Fibroblast of skin of scalp (primary cell): ENCODE measurements at places on chromosomes 12 and 14.

- DNase-seq = no peak
Observed at GRCh38 chr14:64878837-64879634, 671 bp downstream of the SPTB start.

- DNase-seq = peak; percentile 23
Observed at GRCh38 chr14:85315733-85316290, 214.1 kb upstream of the FLRT2 start.

- no peak for DNase-seq
Observed at GRCh38 chr14:35988972-35989690, 163.0 kb downstream of the BRMS1L start.

DNA sequence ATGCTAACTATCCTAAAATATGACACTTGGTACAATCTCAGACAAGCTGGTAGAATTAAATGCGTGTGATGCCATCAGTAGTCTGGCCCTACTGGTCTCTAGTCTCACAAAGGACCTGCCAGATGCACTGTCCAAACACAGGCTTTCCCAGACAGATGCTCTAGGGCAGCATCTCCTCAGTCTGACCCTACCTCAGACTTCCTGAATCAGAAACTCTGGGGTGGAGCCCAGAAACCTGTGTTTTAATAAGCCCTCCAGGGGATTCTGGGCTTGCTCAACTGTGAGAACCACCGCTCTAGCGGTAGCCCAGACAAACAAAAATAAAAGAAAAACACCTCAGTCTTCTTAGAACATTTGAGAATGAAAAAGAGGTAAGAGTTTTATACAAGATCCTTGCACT, 48.0 kb downstream of the BDKRB1 start:
- DNase-seq = no peak

GRCh38 chr12:96225044-96225855, 31.1 kb downstream of the ELK3 start:
- DNase-seq = no peak

DNA sequence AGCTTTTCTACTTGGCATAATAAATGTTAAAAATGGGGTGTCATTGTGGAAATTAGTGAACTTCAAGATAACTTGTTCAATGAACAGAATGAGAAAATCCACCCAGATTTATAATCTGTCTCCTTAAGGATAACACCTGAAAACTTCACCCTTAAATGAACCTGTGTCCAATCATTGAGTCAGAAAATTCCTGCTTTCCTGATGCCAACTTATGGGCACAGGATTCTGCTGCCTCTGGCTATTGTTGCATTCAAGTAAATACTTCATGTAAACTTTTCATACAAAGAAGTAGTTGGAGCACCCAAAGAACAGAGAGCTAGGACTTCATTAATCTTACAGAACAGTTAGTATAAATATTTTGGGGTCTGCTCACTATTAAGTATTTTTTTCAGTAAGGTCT, 98.9 kb upstream of the PLEKHA5 start:
- no peak for DNase-seq

GRCh38 chr12:105576261-105576660, 245.8 kb downstream of the C12orf75 start:
- peak; percentile 17 for DNase-seq

DNA sequence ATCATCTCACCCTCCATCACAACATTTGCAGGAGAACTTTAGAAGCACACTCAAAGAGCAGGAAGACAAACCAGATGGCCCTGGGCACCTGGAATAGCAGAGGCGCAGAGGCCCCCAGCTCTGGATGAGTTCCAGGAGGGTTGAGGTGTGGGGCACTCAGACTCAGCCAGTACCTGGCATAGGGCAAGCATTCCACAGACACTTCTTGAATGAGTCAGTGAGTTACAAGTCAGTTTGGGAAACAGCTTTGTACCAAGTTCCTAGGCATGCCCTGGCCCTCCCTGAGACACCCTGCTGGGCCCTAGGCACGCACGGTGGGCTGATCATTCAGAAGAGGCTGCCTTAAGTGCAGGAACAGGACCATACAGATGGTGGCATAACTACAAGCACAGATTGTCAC, 54.3 kb downstream of the MAP3K9 start:
- no peak for DNase-seq

- DNase-seq = peak; percentile 69
Observed at GRCh38 chr12:122123051-122123760, 44.6 kb downstream of the MLXIP start.

- no peak for DNase-seq
Observed at GRCh38 chr12:124607681-124608425, 40.4 kb upstream of the NCOR2 start.

DNA sequence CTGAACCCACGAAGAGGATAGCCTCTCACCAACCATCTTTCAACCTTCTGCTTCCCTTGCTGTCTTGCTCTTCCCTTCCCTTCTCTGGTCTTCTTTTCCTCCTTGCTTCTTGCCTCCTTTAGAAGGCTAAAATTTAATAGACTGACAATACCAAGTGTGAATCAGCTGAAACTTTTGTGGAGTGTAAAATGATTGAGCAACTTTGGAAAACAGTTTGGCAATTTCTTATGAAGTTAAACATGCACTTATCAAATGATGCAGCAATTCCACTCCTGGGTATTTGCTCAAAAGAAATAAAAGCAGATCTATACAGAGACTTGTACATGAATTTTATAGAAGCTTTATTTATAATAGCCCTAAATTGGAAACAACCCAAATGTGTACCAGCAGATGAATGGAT, 3.3 kb upstream of the KRT86 start:
- no peak for DNase-seq

DNA sequence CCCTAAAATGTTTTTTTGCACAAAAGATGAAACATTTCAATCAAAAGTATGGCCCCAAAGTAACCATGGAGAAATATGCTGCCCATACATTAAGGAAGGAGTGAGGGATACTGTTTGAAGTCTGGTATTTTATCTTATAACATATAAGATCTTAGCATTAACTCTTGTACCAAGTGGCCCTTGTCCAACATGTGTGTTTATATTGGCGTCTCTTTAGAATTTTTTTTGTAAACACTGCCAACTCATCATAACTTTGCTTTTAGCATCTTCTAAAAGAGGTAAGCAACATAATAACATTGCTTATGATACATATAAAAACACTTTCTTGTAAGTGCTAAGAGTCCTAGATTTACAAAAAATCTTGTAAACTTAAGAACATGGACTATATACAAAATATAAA, 419.7 kb downstream of the ADAMTS20 start:
- no peak for DNase-seq

DNA sequence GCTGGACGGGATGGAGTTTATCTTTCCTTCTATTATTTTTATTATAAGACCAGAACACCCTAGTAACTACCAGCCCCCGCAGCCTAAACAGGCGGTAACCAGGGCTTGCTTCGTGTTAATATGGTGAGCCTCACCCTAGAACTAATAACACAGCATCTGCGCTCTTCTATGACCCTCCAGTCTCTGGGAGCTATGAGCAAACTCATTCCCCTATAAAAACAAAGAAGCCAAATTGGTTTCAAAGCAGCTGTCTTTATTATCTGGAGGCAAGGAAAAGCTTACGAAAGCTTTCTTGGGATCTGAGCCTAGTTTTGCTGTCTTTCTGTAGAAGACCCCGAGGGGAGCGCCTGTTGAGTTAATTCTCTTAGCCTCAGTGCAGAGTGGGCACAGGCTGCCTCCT, 85.0 kb downstream of the TBX5 start:
- no peak for DNase-seq

- peak; percentile 82 for DNase-seq
Observed at GRCh38 chr14:99768381-99768780, 24.8 kb upstream of the EML1 start.

GRCh38 chr12:46404225-46404631, 31.7 kb upstream of the SLC38A2 start:
- DNase-seq = peak; percentile 98

GRCh38 chr14:89469210-89470198, 52.5 kb upstream of the FOXN3 start:
- no peak for DNase-seq

- DNase-seq = no peak
Observed at GRCh38 chr14:57392830-57393229, 2.4 kb downstream of the NAA30 start.

DNA sequence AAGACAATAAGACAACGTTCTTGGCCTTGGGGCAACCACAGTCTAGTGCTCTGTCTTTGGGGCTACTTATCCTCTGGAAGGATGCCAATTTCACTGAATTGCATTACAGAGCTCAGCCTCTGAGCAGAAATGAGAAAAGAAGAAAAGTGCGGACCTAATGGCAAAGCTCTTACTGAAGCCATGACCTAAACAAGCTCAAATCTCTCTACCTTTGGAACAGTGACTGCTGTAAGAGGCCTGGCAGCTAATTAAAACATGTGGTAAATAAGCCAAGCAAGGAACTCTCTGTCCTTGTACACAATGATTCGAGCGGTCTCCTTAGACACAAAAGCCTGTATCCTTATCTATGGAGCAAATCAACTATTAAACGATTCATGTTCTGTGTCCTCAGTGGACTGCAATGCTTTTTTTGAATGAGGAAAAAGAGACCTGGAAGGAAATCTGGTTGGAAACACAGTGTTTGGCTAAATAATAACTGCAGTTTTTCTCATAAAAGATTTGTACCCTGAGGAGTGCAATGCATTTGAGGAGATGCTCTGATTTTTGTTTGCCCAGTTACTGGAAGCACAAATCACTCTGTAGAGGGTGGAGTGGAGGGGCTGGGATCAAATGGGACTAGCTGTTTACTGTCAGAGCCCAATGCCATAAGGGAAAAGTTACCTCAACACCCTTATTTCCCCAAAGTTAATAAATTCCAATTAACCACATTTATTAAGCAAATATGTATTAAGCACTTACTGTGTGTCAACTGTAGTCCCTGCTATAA, 113.9 kb downstream of the NDUFA12 start:
- no peak for DNase-seq

DNA sequence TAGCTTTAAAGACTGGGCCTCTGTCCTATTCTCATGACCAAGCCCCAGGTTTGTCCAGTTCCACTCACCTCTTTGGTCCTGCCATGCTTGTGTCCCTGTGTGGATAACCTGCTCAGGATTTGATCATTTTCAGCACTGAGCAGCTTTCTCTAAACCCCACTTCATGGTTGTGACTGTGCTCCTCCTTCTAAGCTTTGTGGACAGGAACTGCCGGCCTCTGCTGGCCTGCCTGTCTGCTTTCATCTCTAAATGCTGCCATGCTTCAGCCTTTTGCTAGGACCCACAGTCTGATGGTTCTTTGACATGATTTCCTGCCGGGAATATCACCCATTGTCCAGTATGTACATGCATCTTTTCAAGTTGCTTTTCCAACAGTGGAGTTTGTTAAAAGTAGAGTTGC, 53.9 kb upstream of the STXBP6 start:
- no peak for DNase-seq

DNA sequence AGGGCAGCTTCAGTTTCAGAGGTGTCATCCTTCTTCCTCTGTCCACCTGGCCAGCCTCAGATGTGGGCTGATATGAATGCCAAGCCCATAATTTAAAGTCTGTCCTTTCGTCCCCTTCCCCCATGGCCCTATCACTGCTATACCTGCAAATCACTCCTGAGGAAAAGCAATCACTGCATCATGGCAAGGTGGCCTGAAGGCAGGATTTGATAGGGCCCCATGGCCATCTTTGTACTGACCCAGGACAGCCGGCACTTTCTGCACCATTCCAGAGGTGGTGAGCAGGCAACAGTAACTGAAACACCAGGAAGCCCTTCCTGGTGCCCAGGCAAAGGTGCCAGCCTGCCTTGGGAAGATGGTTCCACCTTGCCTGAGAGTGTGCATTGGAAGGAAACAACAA, 60.8 kb downstream of the ANO2 start:
- DNase-seq = no peak

DNA sequence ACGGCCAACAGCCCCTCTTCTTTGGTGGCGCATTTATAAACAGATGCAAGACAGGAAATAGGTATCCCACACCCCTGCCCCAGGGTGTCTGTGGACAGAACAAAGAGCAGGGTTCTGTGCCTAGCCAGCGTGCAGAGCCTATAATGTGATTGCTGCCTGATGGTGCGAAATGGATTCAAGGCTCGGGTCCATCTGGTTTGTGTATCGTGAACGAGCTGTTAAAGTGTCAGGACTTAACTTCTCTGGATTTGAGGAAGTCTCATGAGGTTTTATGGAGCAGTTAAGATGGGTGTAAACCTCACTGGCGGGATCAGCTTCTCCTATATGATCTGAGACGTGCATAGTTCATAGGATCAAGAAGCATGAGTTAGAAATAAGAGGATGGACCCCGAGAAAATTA, 388.7 kb upstream of the TBX3 start:
- DNase-seq = no peak

DNA sequence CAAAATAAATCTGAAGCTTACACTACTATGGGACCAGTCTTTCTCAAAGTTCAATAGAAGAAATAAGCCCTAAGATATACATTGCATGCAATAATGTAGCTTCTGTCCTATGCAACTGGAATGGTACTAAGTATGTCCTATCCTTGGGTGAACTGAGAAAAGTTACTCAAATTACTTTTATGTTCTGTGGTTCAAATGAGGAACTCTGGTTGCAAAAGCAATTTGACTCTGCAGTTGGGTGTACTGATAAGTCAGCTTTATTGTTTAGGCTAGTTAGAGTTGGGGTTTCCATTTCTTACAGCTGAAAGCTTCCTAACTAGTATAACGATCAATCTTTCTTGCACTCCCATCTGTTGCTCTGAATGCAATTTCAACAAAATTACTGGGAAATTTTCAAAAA, 29.2 kb downstream of the GPR135 start:
- DNase-seq = no peak

GRCh38 chr14:50607181-50607580, 47.2 kb downstream of the ATL1 start:
- peak; percentile 76 for DNase-seq

DNA sequence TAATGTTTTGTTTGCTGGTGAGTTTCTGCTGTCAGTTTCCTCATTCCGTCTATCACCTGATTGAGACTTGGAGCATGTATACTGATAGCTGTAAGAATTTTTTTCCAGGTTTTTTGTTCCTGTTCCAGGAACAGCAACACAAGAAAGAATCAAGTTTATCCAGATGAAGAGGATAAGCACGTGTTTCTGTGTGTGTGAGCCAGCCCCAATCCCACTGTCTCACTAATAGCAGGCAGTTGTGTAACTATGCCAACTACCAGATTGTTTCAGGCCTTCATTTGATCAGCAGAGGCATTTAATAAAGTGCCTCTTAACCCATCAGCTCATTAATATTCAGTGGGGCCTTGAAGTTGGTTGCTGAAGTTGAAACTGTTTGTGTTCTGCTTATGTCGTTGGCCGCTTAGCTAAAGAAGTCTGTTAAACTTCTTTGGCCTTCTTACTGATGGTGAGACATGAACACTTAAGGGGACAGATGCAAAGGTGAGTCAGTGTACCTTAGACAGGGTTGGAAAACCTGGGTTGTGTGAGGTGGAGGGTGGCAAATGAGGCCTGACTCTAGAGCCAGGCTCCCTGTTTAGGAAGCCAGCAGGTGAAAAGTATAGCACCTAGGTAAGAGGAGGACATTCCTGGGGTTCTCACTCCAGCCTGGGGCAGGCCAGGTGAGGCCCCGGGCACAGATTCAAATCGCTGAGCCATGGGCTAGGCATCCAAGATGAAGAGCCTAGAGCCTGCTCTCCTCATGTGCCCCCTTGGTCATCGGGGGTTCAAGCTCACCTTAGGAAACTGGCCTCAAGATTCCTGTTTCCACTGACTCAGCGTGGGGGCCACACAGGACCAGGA, 3.7 kb downstream of the ANKRD13A start:
- DNase-seq = no peak
